ENCODE measurements at places on chromosomes 5 and 9.

DNA sequence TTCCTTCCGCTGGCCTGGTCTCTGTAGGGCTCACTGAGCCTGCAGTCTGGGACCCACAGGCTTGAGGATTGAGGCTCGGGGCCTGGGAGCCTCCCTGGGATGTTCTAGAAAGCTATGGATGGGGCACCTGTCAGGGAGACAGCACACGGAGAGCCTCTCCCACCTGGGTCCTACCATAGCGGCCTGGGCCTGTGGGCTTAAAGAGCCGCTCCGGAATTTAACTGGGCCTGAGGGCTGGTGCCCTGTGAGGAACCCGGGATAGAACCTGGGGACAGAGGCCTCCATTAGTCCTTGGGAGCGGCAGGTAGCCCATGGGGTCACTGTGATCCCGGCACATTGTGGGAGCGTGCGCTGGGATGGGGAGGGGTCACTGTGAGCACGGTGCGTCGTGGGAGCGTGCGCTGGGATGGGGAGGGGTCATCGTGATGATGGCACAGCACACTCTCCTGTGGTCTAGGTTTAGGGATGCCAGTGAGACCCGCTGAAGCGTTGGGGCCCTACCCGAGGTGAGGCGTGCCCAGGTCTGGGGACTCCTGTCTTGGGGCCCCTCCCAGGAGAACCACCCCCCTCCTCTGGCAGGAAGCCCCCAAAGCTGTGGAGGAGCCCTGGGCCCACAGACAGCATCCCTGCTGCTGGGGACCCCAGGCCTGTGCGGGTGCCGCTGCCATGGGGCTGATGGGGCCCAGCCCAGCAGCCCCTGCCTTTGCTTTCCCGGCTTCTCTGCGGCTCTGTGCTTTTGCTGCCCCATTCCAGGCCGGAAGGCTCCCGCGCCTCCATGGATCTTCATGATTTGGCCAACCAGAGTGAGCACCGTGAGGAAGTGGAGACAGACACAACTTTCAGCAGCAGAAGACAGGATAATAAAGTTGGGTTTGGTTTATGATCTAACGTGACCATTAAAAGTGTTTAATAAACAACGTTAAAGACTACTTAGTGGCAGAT is 3.4 kb upstream of the CEP72 start:
- no peak overlapping the region for H3K27ac ChIP-seq
- no peak for DNase-seq
- H3K4me3 ChIP-seq: no peak overlapping the region
- H3K27me3 ChIP-seq: peaks cover 24% of the 10 kb centered on the region

DNA sequence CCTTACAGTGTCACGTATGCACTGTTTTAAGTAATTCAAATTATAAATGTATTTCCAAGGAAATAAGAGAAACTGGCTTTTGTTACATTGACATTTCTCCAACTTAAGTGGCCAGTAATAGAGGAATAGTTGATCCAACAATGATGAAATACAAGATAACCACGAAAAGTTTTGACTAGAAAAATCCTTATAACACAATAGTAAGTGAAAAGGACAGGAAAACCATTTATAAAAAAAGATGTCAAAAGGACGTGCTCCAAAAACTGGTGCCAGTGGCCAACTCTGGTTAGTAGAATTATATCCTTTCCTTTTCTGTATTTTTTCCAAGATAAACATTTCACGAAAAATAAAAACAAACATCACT is 210.9 kb downstream of the GAPVD1 start:
- H3K4me1 ChIP-seq: no peaks in the 10 kb centered on the region
- no peaks in the 10 kb centered on the region for H3K27me3 ChIP-seq
- no peak overlapping the region for H3K27ac ChIP-seq
- H3K36me3 ChIP-seq: peaks cover 60% of the 10 kb centered on the region
- no peak overlapping the region for H3K4me3 ChIP-seq

GRCh38 chr9:131739959-131740648 is at the start of gene RAPGEF1:
TSS of gene RAPGEF1 (minus strand) at chr9:131740076. CDS start at chr9:131739830, 246 bp downstream.
- H3K36me3 ChIP-seq: peaks cover 31% of the 10 kb centered on the region
- peak within 1 kb of the TSS; percentile 94 for H3K4me3 ChIP-seq
- H3K27me3 ChIP-seq: no peaks in the 10 kb centered on the region
- peak; percentile 94 for DNase-seq
- H3K4me1 ChIP-seq: peaks cover 63% of the 10 kb centered on the region

- H3K36me3 ChIP-seq: peaks cover 4% of the 10 kb centered on the region
- peaks cover 4% of the 10 kb centered on the region for H3K4me1 ChIP-seq
- DNase-seq: no peak
Observed at GRCh38 chr9:94083384-94083783, 880 bp upstream of the PTPDC1 start.

GRCh38 chr5:7494481-7495130 is 98.7 kb downstream of the ADCY2 start:
- no peaks in the 10 kb centered on the region for H3K36me3 ChIP-seq
- no peaks in the 10 kb centered on the region for H3K27me3 ChIP-seq
- no peak overlapping the region for H3K4me3 ChIP-seq

DNA sequence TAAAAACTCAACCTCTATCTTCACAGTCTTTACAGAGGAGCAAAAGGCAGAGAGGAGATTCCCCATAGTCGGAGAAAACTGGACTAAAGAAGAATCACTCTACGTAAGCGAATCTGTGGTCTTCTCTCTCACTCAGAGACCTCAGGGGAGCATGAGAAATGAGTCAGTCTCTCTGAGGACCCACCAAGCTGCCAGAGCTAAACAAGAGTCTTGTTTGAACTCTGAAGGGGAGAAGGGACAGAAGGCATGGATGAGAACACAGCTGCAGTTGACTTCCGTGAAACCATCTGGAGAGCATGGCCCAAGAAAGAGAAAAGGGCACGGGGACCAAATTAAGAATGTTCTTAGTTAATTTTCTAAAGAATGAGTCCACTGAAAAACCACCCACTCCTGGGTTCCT is 12.8 kb upstream of the MAN2A1 start:
- no peaks in the 10 kb centered on the region for H3K36me3 ChIP-seq
- peaks cover 21% of the 10 kb centered on the region for H3K27me3 ChIP-seq
- DNase-seq: no peak
- H3K4me3 ChIP-seq: no peak overlapping the region
- no peaks in the 10 kb centered on the region for H3K4me1 ChIP-seq

- DNase-seq: no peak
- no peaks in the 10 kb centered on the region for H3K36me3 ChIP-seq
- H3K27ac ChIP-seq: no peak overlapping the region
Observed at GRCh38 chr9:72827950-72828731, 124.7 kb downstream of the ALDH1A1 start.

GRCh38 chr9:112258106-112258505 is 75.3 kb downstream of the PTBP3 start:
- H3K27ac ChIP-seq: no peak overlapping the region
- peaks cover 57% of the 10 kb centered on the region for H3K36me3 ChIP-seq
- H3K4me1 ChIP-seq: peaks cover 21% of the 10 kb centered on the region

DNA sequence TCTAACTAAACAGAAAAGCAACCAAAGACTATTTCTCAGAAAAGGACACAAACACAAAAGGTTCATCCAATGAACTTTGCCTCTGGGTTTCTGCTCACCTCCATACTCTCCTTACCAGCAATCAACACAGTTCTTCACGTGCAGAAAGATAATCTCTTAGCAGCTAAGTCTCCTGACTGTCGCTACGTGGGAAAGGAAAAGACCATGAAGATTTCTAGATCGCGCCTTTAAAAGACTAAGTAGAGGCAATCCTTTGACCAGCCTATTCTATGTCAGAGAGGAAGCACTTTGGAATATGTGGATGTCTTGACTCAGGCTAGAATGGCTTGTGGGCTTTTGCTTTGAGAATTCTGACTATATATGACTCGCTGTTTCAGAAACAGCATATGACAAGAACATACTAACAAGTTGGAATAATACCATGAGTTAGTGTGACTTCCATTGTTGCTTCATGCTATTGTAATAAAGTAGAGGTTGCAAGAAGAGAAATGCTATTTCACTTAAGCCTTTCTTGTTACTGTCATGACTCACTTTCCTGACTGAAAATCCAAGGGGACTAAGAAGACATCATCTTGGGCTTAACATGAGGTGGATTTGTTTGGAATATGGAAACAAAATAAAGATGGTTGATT is 339.5 kb upstream of the RFX3 start:
- H3K4me1 ChIP-seq: peaks cover 36% of the 10 kb centered on the region
- peaks cover 14% of the 10 kb centered on the region for H3K27me3 ChIP-seq
- no peaks in the 10 kb centered on the region for H3K36me3 ChIP-seq
- H3K4me3 ChIP-seq: no peak overlapping the region
- no peak overlapping the region for H3K27ac ChIP-seq

- H3K4me1 ChIP-seq: peaks cover 22% of the 10 kb centered on the region
- H3K27me3 ChIP-seq: peaks cover 9% of the 10 kb centered on the region
- H3K4me3 ChIP-seq: no peak overlapping the region
- no peak overlapping the region for H3K27ac ChIP-seq
- H3K36me3 ChIP-seq: no peaks in the 10 kb centered on the region
Observed at GRCh38 chr5:173968154-173968797, 20.7 kb upstream of the C5orf47 start.

GRCh38 chr9:115204904-115205453 is 87.0 kb upstream of the TNC start:
- H3K27me3 ChIP-seq: peaks cover 41% of the 10 kb centered on the region
- H3K36me3 ChIP-seq: no peaks in the 10 kb centered on the region
- no peak overlapping the region for H3K4me3 ChIP-seq
- peaks cover 41% of the 10 kb centered on the region for H3K4me1 ChIP-seq
- peak overlapping the region; percentile 45 for H3K27ac ChIP-seq

- H3K4me3 ChIP-seq: no peak overlapping the region
- peaks cover 36% of the 10 kb centered on the region for H3K27me3 ChIP-seq
- no peak overlapping the region for H3K27ac ChIP-seq
- H3K36me3 ChIP-seq: no peaks in the 10 kb centered on the region
- no peaks in the 10 kb centered on the region for H3K4me1 ChIP-seq
Observed at GRCh38 chr5:73668017-73668416, 42.0 kb downstream of the ARHGEF28 start.

DNA sequence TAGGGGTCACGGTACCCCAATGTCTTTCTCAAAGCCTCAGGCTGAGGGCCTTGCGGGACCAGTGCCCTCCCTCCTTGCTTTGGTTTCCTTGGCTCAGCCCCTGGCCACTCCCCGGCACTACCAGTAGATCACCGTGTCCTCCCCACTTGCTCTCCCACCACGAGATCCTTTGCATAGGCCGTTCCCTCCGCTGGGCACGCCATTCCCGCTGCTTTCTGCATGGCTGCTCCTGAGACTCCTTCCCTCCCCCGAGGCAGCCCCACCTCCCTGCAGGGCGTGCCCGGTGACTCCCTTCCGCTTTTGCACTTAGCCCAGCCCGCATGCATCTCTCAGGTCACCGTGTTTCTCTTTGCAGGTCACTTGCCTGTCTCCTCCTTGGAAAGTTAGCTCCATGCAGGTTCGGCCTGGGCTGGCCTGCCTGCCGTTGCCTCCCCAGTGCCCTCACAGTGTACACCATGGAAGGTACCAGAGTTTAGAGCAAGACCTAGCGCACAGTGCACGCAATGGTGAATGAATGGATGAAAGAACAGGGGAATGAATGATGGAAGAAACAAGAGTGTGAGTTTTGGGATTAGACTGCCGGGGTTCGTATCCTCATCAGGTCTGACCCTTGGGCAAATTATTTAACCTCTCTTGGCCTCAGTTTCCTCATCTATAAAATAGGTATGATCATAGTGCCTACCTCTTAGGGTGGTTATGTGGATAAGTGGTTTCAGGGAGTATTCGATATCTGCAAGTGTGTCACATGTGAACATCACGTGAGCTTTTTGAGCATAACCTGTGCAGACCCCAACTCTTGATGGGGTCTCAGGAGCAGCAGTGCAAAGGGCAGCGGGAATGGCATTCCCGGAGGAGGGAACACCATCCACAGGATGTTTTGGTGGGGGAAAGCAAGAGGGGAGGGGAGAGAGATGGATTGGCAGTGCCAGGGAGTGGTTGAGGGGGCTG is 214.3 kb downstream of the C9orf50 start:
- peaks cover 10% of the 10 kb centered on the region for H3K4me1 ChIP-seq
- no peak for DNase-seq
- H3K27ac ChIP-seq: no peak overlapping the region

GRCh38 chr9:21854594-21854993 is 52.2 kb downstream of the MTAP start:
- no peak for DNase-seq
- H3K27me3 ChIP-seq: no peaks in the 10 kb centered on the region
- no peak overlapping the region for H3K4me3 ChIP-seq
- H3K36me3 ChIP-seq: peaks cover 97% of the 10 kb centered on the region
- H3K4me1 ChIP-seq: peaks cover 25% of the 10 kb centered on the region

- DNase-seq: peak; percentile 31
- peaks cover 7% of the 10 kb centered on the region for H3K4me1 ChIP-seq
- H3K27ac ChIP-seq: no peak overlapping the region
- no peaks in the 10 kb centered on the region for H3K36me3 ChIP-seq
- peaks cover under 1% of the 10 kb centered on the region for H3K27me3 ChIP-seq
Observed at GRCh38 chr9:38432922-38433510, 8.8 kb upstream of the IGFBPL1 start.

- no peak overlapping the region for H3K27ac ChIP-seq
- H3K4me1 ChIP-seq: no peaks in the 10 kb centered on the region
- DNase-seq: no peak
- H3K4me3 ChIP-seq: no peak overlapping the region
Observed at GRCh38 chr5:74889523-74890105, 23.4 kb upstream of the FAM169A start.

- DNase-seq: no peak
- no peaks in the 10 kb centered on the region for H3K36me3 ChIP-seq
- peaks cover 64% of the 10 kb centered on the region for H3K27me3 ChIP-seq
- H3K4me1 ChIP-seq: no peaks in the 10 kb centered on the region
Observed at GRCh38 chr9:126689027-126689825, 75.5 kb downstream of the LMX1B start.

- DNase-seq: no peak
- peak overlapping the region; percentile 98 for H3K27ac ChIP-seq
- H3K27me3 ChIP-seq: no peaks in the 10 kb centered on the region
- H3K36me3 ChIP-seq: peaks cover 93% of the 10 kb centered on the region
Observed at GRCh38 chr5:139566611-139567010, 5.5 kb downstream of the UBE2D2 start.

GRCh38 chr9:36991516-36992134 is 42.4 kb downstream of the PAX5 start:
- peaks cover 2% of the 10 kb centered on the region for H3K36me3 ChIP-seq
- no peak overlapping the region for H3K4me3 ChIP-seq
- H3K27ac ChIP-seq: no peak overlapping the region
- H3K27me3 ChIP-seq: peaks cover 73% of the 10 kb centered on the region

GRCh38 chr9:90141723-90142122 is 500.9 kb downstream of the DIRAS2 start:
- H3K27ac ChIP-seq: no peak overlapping the region
- H3K27me3 ChIP-seq: peaks cover 37% of the 10 kb centered on the region
- no peak for DNase-seq
- no peak overlapping the region for H3K4me3 ChIP-seq
- H3K36me3 ChIP-seq: no peaks in the 10 kb centered on the region

GRCh38 chr9:7665874-7666273 is 133.7 kb downstream of the DMAC1 start:
- H3K4me3 ChIP-seq: no peak overlapping the region
- no peak for DNase-seq
- no peak overlapping the region for H3K27ac ChIP-seq
- no peaks in the 10 kb centered on the region for H3K27me3 ChIP-seq
- no peaks in the 10 kb centered on the region for H3K36me3 ChIP-seq

Data from activated T-cell treated with anti-CD3 and anti-CD28 coated beads, Interleukin-2, amount 50 U/mL, for 24 hours (primary cell).